Progenitor cell of endocrine pancreas (in vitro differentiated cells): ENCODE measurements at places on chromosomes 2 and 18. TPM values are rescaled to one million over a fixed set of nuclear protein-coding genes. Genes with fewer than 3 reads are reported as not detected.

DNA sequence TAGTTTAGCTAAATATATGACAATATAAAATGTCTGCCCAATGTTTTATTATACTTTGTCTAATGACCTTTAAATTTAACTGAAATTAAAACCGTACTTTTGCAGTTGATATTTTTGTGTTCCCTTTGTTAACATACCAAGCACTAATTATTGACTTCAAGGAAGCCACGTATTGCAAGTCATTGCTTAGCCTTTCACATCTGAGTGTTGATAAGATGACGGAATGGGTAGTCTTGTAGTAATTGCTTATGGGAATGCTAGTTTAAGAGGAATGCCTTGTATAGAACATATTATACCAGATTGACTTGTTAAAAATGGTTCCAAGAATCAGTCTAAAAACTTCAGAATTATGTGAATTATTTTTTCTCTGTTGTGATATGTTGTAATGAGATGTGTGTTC is 14.0 kb upstream of the ELAC1 start:
- H3K4me1 ChIP-seq, result peaks cover 6% of the 10 kb centered on the region
- no peaks in the 10 kb centered on the region for H3K36me3 ChIP-seq
- no peak overlapping the region for H3K27ac ChIP-seq

PTCD3 gene
- 160 and 163 TPM in 2 replicates for total RNA-seq

GALNT13 gene
- 7.2 and 8.3 TPM in 2 replicates for total RNA-seq

GRCh38 chr2:191556463-191556862 is 121.5 kb upstream of the NABP1 start:
- H3K36me3 ChIP-seq, result no peaks in the 10 kb centered on the region
- DNase-seq, result no peak
- no peak overlapping the region for H3K4me3 ChIP-seq
- no peak overlapping the region for H3K27ac ChIP-seq

SPRED2 gene
- 36.6 and 38.6 TPM in 2 replicates for total RNA-seq

DNA sequence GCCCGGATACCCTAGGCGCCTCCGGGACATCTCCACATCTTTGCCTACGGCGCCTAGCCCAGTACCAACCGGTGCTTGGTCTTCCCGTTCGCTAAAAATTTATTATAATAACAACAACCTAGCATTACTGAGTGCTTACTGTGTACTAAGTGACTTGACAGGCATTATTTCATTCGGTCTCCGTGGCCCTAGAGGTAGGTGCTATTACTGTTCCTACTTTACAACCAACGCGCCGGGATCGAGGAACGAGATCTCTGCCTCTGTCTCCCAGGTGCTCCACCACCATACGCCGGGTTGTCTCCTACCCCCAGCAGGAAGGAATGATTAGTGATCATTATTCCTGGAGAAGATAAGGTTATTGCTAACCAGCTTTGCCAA is 657 bp upstream of the BIN1 start:
- H3K27ac ChIP-seq, result peak overlapping the region; percentile 92
- peaks cover 31% of the 10 kb centered on the region for H3K4me1 ChIP-seq
- no peaks in the 10 kb centered on the region for H3K36me3 ChIP-seq
- peak overlapping the region; percentile 83 for H3K4me3 ChIP-seq
- DNase-seq, result no peak

- no peaks in the 10 kb centered on the region for H3K4me1 ChIP-seq
- H3K27ac ChIP-seq, result no peak overlapping the region
- H3K36me3 ChIP-seq, result peaks cover 21% of the 10 kb centered on the region
- DNase-seq, result no peak
- no peaks in the 10 kb centered on the region for H3K27me3 ChIP-seq
Measured at GRCh38 chr2:144252694-144253093, 267.2 kb downstream of the ZEB2 start.

DNA sequence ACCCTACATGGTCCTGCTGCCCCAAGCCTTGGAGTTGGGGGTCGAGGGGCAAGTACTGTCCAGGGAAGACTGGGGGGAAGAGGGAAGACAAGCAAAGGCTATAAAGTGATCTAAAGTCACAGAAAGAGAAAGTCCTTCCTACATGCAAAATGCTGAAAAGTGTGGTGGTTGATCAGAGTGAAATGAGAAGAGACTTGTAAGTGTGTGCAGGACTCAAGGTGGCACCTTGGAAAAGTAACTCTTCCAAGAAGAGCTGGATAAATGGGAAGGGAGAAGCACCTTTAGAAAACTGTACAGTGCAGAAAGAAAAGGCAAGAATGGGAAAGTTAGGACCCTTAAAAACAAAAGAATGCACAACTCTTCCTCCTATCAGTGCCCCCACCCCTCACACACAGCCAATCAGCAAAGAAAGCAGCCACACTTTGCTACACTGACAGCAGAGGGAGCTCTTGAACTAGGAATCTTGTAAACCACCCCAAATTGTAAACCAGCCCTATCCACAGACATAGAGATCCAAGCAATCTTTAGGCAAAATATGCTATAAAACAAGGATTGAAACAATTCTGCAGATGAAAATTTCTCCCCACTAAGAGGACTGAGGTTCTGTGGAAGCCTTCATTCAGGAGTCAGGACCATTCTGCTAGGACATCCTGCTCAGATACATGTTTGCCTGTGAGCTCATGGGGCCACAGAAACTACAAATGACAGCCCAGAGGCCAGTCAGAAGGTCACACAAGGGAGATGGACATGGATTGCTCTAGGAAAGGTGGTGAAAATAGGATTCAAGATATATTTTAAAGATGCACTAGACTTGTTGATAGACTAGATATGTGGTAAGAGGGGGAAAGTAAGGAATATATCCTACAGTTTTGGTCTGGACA is 146.4 kb downstream of the FTCDNL1 start:
- no peaks in the 10 kb centered on the region for H3K27me3 ChIP-seq
- H3K36me3 ChIP-seq, result peaks cover 2% of the 10 kb centered on the region
- no peak overlapping the region for H3K27ac ChIP-seq
- no peak for DNase-seq
- H3K4me3 ChIP-seq, result no peak overlapping the region

RTP5 gene
- total RNA-seq, result not detected in 2 replicates

DNA sequence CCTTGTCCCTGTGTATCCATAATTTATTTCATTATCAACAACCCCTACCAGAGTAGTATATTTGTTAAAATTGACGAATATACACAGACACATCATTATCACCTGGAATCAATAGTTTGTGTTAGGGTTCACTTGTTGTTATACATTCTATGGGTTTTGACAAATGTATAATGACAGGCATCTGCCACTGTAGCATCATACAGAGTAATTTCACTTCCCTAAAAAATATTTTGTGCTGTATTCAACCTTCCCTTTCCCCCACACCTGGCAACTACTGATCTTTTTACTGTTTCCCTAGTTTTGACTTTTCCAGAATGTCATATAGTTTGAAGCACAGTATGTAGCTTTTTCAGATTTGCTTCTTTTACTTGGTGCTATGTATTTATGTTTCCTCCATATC is 132.0 kb downstream of the ZNF804A start:
- H3K4me1 ChIP-seq, result no peaks in the 10 kb centered on the region
- no peak overlapping the region for H3K4me3 ChIP-seq
- H3K27ac ChIP-seq, result no peak overlapping the region
- no peak for DNase-seq
- no peaks in the 10 kb centered on the region for H3K36me3 ChIP-seq
- H3K27me3 ChIP-seq, result no peaks in the 10 kb centered on the region
